Type B pancreatic cell (in vitro differentiated cells): ENCODE measurements at places on chromosomes 11 and 22. TPM values are rescaled to one million over a fixed set of nuclear protein-coding genes. Genes with fewer than 3 reads are reported as not detected.

The OR6A2 gene
- total RNA-seq, result 0.07 and 0.27 TPM in 2 replicates

DNA sequence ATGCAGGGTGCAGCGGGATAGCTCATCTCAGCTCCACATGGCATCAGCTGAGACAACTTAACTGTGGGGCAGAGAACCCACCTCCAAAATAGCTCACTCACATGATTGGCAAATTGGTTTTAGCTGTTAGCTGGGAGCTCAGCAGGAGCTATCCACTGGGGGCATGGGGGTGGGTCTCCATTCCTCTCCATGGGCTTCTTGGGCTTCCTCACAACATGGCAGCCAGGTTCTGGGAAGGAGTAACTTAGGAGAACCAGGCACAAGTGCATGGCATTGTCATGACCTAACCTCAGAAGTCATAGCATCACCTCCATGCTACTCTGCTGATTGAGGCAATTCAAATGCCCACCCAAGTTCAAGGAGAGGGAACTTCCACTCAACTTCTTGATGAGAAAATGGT, 85.5 kb downstream of the MN1 start:
- DNase-seq, result no peak

- no peak for DNase-seq
These were observed 36.8 kb downstream of the PLEKHA7 start for GRCh38 chr11:16977136-16977993.

DNA sequence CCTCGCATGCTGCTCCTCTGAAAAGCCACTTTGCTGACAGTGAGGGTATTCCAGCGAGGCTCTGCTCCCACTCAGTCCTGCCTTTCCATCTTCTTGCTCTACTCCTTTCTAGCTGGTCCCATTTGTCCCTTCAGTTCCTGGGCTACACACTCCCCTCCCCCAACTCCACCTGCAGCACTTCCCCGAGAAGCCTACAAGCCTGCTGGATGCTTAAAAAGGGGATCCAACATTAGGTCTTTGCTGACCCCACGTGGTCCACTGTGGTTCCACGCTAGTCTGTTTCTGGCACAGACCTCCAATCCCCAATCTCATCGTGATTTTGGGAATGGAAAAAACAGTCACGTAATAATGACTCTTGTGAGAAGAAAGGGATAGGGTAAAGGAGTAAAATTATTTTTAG, 121.6 kb upstream of the SNX19 start:
- DNase-seq, result no peak

- DNase-seq, result no peak
These were observed 27.9 kb downstream of the GRAP2 start for GRCh38 chr22:39928536-39929520.

GRCh38 chr11:27213232-27213660, 149.8 kb downstream of the CCDC34 start:
- DNase-seq, result no peak

- no peak for DNase-seq
These were observed 267.0 kb downstream of the TBC1D22A start for GRCh38 chr22:47029244-47030074.
